ENCODE measurements at places on chromosomes 16 and 17.
A peak's percentile ranks its signal among the peaks of the same experiment; 100 is the strongest.

DNA sequence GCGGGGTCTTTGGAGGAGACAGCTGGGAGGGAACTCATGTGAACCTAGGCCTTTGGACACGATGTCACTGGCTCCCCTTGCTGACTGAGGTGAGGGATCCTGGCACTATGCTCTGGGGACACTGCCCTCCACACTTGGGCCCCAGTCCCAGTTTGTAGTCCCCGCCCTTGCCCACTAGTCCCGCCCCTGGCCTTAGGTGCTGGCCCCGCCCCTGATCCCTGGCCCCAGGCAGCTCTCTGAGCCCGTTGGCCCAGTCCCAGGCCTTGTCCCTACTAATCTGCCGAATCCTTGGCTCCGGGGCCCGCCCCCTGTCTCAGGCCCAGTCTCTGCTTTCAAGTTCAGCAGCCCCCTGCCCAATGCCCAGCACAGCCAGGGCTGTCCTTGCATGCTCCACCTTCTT, 61.0 kb downstream of the SMPD3 start:
- no peak for DNase-seq

GRCh38 chr17:78993981-78994671, 14.4 kb upstream of the LGALS3BP start:
- DNase-seq: no peak

DNA sequence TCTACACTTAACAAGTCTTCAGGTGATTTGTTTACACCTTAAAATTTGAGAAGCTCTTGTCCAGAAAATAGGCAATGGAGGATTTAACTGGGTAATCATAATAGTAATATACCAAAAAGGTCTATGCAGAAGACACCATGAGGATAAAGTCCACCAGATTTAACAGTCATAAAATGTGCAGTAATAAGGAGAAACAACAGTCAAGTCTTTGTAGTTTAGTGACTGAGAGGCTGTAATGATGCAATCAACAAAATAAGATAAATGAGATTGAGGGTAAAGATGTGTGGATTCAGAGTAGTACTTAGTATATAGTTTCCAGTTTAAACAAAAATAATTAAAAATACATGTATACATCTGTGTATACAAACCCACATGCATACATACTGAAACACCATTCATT, 91.2 kb downstream of the STXBP4 start:
- no peak for DNase-seq

- no peak for DNase-seq
Measured at GRCh38 chr17:73390221-73390620, 78.4 kb upstream of the CDC42EP4 start.

DNA sequence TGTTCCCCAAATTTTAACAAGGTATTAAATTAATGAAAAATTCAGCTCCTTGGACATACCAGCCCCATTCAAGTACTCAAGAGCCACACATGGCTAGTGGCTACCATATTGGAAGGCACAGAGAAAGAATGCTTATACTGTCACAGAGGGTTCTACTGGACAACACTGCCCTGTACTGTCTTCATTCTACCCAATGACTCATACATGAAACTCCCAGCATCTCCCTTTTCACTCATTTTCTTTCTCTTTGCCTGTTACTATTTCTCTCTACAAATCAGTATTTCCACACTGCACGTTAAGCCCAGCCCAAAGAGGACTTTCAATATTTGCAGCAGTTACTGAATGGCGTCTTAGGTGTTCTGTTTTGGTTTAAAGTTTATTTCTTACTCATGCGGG, 72.1 kb upstream of the RCVRN start:
- no peak for DNase-seq

GRCh38 chr17:76905036-76905435, 36.8 kb downstream of the MGAT5B start:
- DNase-seq: no peak

GRCh38 chr17:27320222-27320560, 26.3 kb downstream of the WSB1 start:
- DNase-seq: no peak

DNA sequence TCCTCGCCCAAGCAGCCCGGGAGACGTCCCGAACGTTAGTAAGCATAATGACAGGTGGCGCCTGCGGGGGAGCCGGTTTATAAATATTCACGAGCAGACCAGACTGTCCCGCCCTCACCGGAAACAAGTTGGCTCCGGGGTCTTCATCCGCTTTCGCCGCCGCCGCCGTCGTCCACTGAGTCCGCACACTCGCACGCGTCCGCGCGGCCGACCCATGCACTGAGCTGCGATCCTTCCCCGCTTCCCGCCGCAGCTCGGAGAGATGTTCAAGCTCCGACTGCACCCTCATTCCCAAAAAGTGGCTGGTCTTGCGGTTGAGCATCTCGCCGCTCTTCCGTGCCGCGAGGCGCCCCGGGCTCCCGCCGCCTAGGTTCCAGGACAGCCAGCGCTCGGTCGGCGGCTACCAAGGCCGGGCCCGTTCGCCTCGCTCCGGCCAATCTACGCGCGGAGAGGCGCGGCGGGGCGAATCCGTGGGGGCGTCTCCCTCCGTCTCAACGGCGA, 385 bp downstream of the CFAP119 start:
- DNase-seq: peak; percentile 21

GRCh38 chr16:81738783-81739496, 40.2 kb upstream of the PLCG2 start:
- DNase-seq: no peak

DNA sequence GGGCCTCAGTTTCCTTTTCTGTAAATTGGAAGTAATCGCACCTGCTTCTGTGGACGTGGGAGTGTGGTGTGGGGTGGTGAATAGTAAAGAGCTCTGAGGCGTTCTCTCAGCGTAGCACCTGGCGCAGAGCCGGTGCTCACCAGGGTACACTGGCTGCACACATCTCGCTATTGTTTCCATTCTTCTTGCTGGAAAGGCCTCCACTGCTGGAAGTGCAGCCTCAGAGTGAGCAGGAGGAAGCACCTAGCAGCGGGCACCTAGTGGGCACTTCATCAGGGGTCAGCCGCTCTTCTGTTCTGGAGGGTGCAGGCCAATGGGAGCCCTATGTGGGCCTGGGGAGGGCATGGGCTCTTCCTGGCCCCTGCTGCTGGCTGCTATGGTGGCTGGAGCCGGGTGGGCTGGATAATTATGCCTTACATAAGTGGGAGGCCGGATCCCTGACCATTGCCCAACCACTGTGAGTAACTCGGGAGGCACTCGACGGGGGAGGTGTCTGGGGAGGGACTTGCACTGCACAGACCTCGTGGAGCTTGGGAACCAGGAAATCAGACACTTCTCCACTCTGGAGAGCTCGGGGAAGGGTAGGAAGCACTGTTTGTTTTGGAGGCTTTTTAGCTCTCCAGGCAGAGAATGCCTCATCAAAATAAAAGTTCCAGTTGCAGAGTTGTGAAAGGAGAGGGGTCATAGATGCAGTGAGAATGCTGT, 1.7 kb downstream of the MAP2K3 start:
- no peak for DNase-seq

DNA sequence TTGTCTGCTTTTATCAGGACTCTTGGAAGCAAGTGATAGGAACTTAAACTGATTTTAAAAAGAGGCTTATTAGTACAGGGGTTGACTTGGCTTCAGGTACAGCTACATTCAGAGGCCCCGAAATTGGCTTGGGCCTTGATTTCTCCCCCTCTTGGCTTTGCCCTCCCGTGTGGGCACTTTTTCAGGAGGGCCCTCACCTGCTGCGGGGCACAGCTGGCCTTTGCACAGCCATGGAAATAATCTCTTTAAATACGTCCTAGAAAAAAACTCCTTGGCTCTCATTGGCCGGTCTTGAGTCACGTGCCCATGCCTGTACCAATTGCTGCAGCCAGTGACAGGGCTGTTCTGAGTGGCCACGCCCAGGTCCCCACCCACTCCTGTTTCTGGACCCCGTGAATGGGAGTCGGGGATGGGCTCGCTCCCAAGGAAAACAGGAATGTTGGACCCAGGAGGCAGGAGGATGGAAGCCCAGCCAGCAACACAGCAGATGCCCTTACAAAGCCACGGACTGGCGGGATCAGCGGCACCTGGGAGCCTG, 15.0 kb downstream of the CA5A start:
- no peak for DNase-seq

DNA sequence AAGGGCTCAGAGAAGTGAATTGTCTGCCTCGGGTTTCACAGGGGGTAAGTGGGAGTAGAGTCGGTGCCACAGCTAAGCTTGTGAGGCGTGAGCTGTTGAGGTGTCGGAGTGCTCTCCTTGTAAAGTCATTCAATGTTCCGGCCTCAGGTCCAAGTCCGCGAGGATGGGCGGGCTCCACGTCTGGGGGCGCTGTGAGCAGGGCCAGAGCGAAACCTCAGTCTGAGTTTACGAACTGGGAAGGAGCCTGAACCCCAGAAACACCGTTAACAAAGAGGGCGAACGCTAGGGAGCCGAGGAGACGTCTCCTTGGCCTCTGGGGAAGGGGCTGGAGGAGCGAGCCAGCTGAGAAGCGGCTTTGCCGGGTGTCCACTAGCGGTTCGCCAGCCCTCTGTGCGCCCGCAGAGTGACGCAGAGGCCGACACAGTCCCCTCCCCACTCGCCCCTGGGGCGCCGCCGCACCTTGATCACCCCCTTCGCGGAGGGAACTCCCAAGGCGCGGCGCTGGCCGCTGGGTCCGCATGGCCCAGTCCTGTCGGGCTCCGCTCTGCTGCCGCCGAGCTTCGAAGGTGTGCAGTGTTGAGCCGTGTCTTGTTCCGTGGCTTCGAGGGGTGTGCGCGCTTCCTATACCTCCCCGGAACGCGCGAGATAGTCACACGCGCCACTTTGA, 4.9 kb downstream of the IRX3 start:
- no peak for DNase-seq

- DNase-seq: no peak
Measured at GRCh38 chr17:31595076-31595475, 203.6 kb downstream of the RAB11FIP4 start.

GRCh38 chr17:56350592-56350991, 197.3 kb downstream of the ANKFN1 start:
- no peak for DNase-seq

DNA sequence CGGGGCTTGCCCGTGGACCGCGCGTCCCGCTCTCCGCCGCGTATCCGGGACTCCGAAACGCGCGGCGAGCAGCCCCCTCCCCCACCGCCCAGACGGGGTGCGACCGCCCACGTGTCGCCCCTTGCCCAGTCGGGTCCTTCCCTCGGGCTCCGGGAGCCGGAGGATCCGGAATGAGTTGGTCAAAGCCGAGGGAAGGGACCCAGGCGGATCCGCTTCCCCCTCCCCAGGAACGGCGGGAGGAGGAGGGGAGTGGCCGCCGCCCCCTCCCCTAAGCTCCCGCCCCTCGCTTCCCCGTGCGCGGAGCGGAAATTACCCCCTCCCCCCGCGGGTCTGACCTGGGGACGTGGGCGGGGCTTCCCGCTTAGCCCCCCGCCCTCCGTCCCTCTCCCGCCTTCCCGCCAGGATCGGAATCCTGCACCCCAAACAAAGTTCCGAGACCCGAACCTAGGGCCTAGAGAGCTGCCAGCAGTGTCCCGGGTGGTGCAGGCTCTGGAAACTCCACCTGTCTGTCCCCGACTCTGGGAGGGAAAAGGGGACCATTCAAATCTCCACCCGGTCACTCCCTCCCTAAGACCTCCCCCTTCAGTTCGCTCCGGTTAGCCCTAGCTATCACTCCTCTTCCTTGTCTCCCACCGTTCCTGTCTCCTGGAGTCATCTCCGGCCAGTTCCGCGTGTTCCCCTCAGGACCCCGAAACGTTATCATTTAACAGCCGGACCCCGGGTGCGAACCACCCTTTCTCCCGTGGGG, 1.0 kb upstream of the IGF2BP1 start:
- DNase-seq: no peak
